Stimulated activated CD4-positive, alpha-beta T cell treated with anti-CD3 and anti-CD28 coated beads, Interleukin-15, amount 100 ng/mL, for 48 hours (primary cell): ENCODE measurements at places on chromosomes 16 and 17.

DNA sequence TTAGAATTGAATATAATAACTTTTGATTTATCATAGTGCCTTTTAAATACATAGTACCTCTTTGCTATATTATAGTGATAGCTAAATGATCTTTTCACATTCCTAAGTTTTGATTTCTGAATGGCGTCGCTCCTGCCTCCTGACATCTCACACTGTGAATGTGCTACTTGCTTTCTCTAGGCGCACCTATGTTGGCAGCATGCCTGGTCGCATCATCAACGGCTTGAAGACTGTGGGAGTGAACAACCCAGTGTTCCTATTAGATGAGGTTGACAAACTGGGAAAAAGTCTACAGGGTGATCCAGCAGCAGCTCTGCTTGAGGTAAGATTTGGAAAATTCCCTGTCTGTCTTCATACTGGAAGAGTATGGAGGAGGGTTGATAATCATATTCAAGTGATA, 29.8 kb upstream of the ABCC11 start:
- DNase-seq = no peak

DNA sequence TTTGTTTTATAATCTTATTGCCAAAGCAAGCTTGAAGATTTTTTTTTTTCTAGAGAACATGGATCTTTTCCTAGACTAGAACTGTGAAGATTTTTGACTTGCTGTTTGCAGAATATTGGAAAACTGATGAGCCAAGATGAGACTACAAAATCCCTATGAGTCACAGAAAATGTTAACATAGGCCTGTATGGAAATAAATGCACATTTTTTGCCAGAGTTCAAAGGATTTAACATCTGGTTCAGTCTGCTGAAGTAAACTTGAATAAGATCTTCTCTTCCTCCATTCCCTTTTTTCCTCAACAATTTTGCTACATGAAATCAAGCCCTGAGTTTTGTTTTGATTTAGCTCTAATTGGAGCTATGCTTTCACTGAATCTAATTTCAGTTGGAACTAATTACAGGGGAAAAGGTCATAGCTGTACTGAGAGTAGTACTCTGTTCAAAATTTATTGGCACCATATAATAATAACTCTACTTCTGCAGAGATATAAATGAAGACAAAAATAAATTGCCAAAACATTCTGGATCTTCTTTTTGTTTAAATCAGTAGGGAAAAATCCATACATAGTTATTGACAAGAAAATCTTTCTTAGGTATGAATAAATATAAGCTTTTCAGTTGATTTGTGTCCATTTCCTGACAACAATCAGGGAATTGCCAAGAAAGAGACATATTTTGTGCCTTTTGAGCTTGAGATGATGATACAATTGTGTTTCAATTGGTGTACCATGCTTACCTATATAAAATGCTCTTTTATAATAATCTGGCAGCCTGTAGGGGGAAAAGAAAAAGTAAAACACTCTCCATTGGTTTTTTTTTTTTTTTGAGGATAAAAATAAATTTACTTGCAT, 387.5 kb upstream of the GOT2 start:
- DNase-seq = no peak

DNA sequence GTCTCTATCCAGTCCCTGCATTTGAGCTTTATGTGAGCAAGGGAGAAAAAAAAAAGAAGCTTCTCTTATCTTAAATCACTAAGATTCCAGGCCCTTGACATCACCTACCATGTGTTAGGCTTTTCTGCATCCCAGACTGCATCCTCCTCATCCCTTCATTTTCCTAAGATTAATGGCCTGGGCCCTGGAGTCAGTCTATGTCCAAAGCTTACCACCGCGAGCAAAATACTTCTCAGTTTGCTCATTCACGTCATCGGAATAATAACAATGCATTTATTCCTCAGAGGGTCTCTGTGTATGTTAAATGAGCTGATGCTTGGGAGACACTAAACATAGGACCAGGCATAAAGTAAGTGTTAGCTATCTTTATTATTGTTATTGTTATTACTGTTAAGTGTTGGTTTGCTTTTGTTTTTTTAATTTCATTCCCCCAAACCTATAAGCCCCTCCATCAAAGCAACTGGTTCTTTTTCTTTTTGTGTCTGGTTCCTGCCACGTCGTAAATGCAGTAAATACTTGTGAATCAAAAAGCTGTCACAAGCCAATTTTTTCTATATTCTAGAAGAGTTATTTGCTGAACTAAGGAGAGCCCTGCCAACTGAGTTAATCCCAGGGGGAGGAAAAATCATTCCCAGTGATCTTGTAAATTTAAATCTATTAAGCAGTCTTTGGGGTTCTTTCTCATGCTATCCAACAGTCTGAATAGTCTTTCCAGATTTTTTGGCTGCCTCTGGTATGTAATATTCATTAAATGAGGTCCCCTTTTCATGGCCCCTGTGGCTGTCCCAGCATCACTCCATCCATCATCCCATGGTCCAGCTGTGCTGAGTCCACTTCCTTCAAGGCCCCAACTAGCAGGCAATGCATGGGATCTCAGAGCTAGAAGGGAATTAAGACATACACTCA, 46.5 kb downstream of the VAT1L start:
- no peak for DNase-seq

GRCh38 chr17:60671482-60671881, 6.2 kb upstream of the BCAS3 start:
- no peak for DNase-seq

DNA sequence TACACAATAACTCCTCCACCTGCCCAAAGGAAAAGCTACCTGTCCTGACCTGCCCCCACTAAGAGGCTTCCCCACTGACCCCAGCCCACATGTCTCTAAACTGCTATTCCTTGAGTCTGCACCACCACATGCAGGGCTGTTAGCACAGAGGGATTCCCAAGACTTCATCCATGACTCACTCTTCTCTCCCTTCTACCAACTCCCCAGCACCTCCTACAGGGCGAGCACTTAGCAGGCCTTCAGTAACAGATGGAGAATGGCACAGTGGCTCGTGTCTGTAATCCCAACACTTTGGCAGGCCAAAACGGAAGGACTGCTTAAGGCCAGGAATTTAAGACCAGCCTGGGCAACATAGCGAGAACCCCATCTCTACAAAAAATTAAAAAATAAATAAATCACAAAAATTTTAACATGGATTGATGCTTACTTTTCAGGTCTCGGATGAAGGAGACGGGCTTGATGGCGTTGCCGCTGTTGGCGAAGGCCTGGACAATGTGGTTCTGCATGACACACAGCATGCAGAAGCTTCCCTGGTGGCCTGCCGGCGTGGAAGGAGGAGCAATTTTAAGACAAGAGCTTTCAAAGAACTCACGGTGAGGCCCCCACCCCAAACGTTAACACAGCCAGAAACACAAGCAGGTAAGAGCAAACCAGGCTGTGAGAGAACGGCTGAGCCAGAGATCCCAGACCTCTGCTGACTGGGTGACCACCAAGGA, 12.0 kb downstream of the USP36 start:
- DNase-seq = no peak

DNA sequence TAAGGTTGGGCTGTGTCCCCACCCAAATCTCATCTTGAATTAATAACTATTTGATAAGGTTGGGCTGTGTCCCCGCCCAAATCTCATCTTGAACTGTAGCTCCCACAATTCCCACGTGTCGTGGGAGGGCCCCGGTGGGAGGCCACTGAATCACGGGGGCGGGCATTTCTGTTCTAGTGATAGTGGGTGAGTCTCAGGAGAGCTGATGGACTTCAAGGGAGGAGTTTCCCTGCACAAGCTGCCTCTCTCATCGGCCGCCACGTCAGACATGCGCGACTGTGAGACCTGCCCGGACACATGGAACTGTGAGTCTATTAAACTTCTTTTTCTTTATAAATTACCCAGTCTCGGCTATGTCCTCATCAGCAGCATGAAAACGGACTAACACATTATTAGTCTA, 44.9 kb upstream of the METRNL start:
- no peak for DNase-seq

DNA sequence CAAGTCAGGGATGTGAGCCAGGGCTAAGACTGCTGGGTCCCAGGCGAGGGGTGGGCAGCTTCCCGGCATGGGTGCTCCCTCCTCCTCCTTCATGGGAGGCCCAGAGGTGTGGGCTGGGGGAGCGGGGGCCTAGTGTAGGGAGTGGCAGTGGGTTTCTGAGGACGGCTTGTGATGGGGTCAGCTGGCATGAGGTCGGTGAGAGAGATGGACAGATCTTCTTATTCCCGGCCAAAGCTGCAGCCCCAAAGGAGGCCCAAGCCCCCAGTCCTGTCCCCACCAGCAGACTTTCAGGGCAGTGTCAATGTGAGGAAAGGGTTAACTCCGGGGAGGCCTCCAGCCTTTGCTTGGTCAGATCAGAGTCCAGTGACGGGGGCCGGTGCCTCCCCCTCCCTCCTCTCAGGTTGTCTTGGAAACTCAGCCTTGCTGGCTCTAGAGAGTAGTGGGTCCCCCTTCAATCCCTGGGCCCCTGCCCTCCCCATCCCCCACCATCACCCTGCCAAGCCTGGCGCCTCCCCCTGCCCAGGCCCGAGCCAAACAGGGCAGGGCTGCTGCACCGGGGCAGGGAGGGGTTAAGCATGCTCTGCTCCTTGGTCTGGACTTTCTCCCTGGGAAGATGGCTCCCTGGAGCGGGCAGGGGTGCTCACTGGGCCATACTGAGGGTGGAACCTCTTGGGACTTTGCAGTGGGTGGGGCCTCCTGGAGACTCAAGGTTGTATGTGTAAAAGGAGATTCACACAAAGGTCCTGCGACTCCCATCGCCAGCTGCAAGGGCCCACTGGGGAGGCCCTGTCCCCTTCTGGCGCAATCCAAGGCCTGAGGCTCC, 12.4 kb downstream of the NAT9 start:
- no peak for DNase-seq

DNA sequence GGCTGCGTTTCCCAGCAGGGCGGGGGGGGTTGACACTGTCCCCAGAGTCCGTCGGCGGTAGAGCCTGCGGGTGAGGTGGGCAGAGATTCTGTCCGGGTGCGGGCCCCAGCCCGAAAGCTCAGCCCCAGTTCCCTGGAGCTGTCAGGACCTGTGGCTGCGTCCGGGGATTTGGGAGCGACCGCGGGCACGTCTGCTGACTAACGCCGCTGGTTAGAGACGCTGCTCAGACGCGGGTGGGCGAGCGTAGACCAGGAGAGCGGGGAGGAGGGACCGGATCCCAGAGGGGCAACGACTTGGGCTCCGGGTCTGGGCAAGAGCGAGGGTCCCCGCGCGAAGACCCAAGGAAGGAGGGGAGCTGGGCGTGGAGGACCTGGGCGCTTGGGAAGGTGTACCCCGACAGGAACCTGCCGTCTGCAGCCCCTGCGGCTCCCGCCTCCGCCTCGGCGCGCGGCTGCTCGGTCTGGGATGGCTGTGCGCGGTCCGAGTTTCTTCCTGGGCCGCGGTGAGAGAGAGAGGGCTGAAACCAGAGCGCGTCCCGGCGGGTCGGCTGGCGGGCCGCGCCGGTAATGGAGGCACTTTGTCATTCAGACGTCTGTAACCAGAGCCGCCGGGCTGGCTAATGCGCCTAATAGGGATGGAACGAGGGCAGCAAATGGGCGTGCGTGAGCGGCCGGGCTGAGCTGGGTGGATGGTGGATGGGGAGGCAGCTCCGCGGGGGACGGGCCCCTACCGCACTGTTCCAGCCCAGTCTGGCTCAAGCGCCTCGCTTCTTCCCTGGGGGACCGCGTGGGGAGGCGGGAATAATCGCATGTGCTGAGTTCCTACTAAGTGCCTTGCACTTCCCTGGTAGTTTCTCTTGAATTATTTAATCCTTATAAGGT, 2.3 kb downstream of the NGFR start:
- no peak for DNase-seq

- no peak for DNase-seq
Measured at GRCh38 chr17:48555258-48556228, 10.6 kb upstream of the HOXB2 start.

- no peak for DNase-seq
Measured at GRCh38 chr16:67035364-67035763, 6.4 kb downstream of the CBFB start.

DNA sequence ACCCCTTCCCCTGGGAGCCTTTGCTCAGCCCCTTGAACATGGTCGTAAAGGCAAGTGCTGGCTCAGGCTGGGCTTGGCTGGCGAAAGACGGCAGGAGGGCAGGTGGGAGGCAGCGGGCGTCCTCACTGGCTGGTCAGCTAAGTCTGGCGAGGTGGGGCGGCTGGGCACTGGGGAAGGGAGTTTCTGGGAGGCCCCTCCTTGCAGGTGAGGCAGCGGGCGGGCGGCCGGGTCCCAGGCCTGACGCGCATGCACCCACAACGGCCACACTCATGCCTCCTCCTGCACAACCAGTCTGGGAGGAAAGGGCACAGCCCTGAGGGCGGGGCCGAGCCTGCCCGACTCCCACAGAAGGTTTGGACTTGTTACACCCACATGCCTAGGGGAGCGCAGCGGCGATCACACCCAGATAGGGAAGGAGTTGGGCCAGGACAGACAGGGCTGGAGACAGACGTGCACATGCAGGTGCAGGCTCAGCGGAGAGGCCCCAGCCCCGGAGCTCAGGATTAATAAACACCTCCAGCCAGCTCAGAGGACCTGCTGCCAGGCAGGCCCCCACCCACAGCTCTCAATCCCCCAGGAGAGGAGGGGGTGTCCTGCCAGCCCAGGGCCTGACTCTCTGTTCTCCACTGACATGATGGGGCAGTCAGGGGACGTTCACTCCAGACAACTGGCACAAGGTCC, at the start of gene EVPL:
Gene EVPL (minus strand): TSS at position 148 of the 681 bp plus-strand sequence. CDS start 108 bp downstream, at position 40.
- DNase-seq = no peak

DNA sequence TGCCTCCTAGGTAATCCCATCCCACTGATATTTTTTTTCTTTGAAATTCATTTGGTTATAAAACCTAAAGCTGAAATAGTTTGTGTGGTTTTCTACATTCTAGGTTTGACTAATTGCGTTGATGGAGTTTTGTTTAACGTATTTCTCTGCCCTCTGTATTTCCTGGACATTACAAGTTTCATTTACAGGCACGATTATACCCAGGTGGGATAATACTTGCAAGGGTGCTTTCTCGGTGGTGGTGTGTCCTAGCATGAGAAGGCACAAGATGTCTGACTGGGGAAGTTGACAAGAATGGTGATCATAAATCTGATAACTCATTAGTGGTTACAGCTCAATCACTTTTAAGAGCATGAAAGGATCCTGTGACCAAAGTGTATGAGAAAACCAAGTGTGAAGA, 45.0 kb downstream of the DYNLRB2 start:
- DNase-seq = no peak

- DNase-seq = no peak
Measured at GRCh38 chr16:56525236-56525635, 5.4 kb upstream of the BBS2 start.

- DNase-seq = no peak
Measured at GRCh38 chr16:57341441-57342303, 16.9 kb upstream of the CCL22 start.

- DNase-seq = no peak
Measured at GRCh38 chr16:78729687-78730086, 630.2 kb downstream of the WWOX start.

DNA sequence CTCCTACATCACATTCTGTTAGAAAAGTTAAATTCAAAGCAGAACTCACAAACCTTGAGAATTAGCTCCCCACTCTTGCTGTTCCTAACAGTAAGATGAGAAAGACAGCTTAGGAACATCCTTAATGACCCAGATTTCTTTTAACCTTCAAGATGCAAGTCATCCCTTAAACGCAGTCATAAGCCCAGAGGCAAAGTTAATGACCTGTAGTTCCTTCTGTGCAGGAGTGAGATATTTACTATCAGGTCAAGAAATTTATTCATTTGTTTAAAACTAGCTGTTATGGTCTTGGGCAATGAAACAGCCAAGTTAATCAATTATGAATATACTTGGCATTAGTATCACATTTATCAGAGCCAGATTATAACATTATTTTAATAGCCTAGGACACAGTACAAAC, 37.1 kb downstream of the NXPH3 start:
- DNase-seq = no peak
